Spleen (tissue), 13 donors: ENCODE measurements at places on chromosomes 7 and 10. TPM values are rescaled to one million over a fixed set of nuclear protein-coding genes. Genes with fewer than 3 reads are reported as not detected.

The PAPOLB gene
- not detected for total RNA-seq

The PCLO gene
- total RNA-seq, result 0.91 TPM

The RBAK gene
- 13.3 TPM for total RNA-seq

The WIPF3 gene
- total RNA-seq, result 1.3 TPM

The HACD1 gene
- 3.1 TPM for total RNA-seq

The CAMK2B gene
- 0.29 TPM for total RNA-seq

The CPA2 gene
- not detected for total RNA-seq

The CHST3 gene
- 6.1 TPM for total RNA-seq

The ZNF12 gene
- 30.0 TPM for total RNA-seq

DNA sequence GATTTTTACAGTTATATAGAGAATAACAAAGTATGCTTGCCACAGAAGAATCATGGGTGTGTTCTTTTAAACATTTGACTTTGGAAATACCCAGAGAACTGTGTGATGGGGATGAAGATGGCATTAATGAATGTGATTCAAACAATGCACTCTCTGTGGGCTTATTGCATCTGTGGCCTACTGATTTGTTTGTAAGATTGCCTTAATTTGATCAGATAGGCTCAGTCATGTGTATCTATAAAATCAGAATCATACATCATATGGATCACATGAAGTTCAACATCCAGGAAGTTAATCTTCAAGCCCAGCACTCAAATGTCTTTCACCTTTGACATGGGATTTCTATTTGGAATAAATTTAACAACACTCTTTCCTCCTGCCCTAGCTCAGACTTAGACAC lies 410.9 kb downstream of the SUGCT start:
- no peak for DNase-seq

DNA sequence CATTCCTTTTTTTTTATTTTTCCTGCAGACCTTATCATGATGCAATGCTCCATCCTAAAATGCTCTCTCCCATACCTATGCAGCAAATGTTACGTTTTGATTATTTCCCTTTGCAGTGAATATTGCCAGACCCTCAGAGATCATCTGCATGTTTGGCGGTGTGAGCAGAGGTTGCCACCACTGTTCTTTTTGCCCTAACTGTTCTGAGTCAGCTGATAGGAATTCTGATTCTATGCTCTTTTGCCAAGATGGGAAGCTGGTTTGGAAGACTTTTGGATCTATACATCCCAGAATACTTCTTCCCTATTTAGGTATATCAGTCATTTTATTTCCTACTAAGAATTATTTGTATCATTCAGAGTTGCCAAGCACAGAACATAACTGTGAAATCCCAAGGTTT lies 130.5 kb downstream of the KLF6 start:
- no peak for DNase-seq

DNA sequence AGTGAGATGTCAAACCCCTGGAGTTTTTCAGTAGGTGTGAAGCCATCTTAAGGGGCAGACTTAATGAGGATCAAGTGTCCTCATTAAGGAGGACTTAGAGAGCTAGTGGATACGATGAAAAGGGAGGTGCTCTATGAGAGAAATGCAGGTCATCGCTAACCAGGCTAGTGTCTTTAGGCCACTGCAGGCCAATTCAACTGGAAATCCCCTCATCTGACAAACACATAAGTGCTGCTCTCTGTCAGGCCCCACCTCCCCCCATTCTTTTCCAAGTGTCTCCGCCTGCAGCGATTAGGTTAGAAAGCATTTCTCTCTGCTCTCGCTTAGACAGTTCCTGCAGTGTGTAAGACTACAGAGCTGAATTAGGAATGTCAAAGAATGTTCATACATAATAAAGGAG lies 33.7 kb downstream of the RBM28 start:
- DNase-seq, result no peak

DNA sequence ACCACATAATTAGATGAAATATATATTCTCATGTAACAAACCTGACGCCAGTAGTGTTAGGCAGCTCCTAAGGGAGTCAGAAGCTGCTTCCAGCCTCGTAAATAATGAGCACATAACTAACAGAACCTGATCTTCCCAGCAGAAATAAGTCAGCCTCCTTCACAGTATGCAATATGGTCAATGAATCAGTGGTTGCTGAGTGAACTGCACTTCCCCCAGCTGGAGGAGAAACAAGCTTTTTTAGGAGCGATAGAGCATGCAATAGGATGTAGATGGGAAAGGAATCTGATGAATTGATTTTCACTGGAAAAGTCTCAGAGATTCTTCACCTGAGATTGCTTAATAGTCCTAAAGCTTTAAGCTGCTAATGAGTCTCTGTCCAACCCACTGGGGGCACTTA lies 337.2 kb upstream of the LRGUK start:
- no peak for DNase-seq

DNA sequence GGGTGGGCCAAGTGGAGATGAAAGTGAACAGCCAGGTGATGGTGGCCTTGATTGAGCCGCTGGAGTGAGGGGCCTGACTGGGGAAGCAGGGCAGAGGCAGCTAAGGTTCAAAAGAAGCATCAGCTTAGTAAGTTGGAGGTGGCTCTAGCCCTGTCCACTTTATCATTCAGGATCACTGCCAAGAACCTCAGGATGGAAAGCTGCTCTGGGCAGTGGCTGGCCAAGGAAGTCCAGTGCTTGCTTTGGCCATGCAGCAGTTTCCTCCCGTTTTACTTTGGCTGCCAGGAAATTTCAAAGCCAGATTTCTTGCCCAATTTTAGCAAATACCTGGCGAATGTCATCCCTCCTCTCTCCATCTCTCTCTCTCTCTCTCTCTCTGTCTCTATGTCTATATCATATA lies 384.9 kb downstream of the PLXNA4 start:
- DNase-seq, result peak; percentile 2

- peak; percentile 72 for DNase-seq
Measured at GRCh38 chr7:100949227-100949932, at the start of gene MUC3A. MUC3A (plus strand) TSS chr7:100949534; CDS start chr7:100949625, 91 bp downstream.

GRCh38 chr7:117090791-117091190 lies 137.5 kb downstream of the ST7 start:
- no peak for DNase-seq

GRCh38 chr10:1163204-1163660 lies 107.0 kb downstream of the WDR37 start:
- DNase-seq, result peak; percentile 38

- no peak for DNase-seq
Measured at GRCh38 chr7:101690061-101690460, 61.0 kb upstream of the MYL10 start.
